Osteocyte (in vitro differentiated cells): ENCODE measurements at places on chromosomes 12 and 14. TPM values are rescaled to one million over a fixed set of nuclear protein-coding genes. Genes with fewer than 3 reads are reported as not detected.
A peak's percentile ranks its signal among the peaks of the same experiment; 100 is the strongest.

- H3K4me1 ChIP-seq, result peaks cover 39% of the 10 kb centered on the region
- H3K27me3 ChIP-seq, result peaks cover 4% of the 10 kb centered on the region
- H3K4me3 ChIP-seq, result no peak overlapping the region
- H3K36me3 ChIP-seq, result no peaks in the 10 kb centered on the region
Measured at GRCh38 chr12:94208622-94208966, 60.2 kb downstream of the PLXNC1 start.

The TESPA1 gene
- total RNA-seq, result not detected in 2 replicates

GRCh38 chr12:92370828-92371227 lies 225.2 kb upstream of the BTG1 start:
- H3K27ac ChIP-seq, result no peak overlapping the region
- no peak overlapping the region for H3K4me3 ChIP-seq
- H3K36me3 ChIP-seq, result no peaks in the 10 kb centered on the region

GRCh38 chr14:51167587-51168214 lies 72.3 kb upstream of the TMX1 start:
- no peak overlapping the region for H3K4me3 ChIP-seq
- no peak for DNase-seq
- H3K27me3 ChIP-seq, result no peaks in the 10 kb centered on the region
- peaks cover 38% of the 10 kb centered on the region for H3K4me1 ChIP-seq

The KRT74 gene
- not detected in 2 replicates for total RNA-seq

GRCh38 chr12:50751948-50752721 lies 11.8 kb upstream of the ATF1 start:
- no peak for DNase-seq
- H3K4me3 ChIP-seq, result no peak overlapping the region
- H3K27me3 ChIP-seq, result no peaks in the 10 kb centered on the region
- H3K27ac ChIP-seq, result no peak overlapping the region
- H3K4me1 ChIP-seq, result no peaks in the 10 kb centered on the region
- H3K36me3 ChIP-seq, result peaks cover 11% of the 10 kb centered on the region

The ADAM20 gene
- 0.86 and 1.2 TPM in 2 replicates for total RNA-seq

- DNase-seq, result no peak
- H3K27ac ChIP-seq, result no peak overlapping the region
- H3K4me1 ChIP-seq, result no peaks in the 10 kb centered on the region
Measured at GRCh38 chr14:29446971-29447370, 480.7 kb downstream of the PRKD1 start.

DNA sequence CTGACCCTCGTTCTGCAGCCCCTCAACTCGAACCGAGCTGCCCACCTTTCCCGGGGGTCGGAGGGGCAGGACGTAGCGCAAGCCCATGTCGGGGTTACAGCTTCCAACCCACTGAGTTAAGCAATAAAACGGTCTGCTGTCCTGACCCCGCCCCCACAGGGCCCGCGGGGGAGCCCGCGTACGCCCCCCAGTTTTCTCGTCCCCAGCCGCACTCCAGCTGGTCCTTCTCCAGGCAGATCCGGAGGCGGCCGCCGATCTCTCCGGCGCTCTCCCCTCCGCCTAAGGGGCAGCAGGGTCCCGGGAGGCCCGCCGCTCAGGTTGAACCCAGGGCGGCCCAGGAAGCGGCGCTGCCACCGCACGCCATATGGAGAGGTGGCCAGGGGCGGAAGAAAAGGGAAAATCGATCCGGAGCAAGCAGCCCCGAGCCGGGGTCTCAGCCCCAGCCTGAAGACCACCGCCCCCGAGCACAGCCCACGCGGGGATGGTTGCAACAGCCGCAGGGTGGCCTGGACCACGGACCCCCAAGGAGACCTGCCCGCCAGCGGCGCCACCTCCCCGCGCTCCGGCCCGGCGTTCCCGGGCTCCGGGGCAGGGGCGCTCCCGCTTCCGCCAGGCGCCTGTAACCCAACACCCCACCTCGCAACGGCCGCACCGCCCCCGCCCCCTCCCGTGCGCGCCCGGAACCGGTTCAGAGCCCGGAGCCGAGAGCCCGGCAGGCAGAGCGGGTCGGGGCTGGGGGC lies 760 bp downstream of the ACTN1 start:
- DNase-seq, result peak; percentile 89
- peak overlapping the region; percentile 80 for H3K27ac ChIP-seq
- peaks cover 16% of the 10 kb centered on the region for H3K36me3 ChIP-seq
- H3K4me1 ChIP-seq, result peaks cover 65% of the 10 kb centered on the region

DNA sequence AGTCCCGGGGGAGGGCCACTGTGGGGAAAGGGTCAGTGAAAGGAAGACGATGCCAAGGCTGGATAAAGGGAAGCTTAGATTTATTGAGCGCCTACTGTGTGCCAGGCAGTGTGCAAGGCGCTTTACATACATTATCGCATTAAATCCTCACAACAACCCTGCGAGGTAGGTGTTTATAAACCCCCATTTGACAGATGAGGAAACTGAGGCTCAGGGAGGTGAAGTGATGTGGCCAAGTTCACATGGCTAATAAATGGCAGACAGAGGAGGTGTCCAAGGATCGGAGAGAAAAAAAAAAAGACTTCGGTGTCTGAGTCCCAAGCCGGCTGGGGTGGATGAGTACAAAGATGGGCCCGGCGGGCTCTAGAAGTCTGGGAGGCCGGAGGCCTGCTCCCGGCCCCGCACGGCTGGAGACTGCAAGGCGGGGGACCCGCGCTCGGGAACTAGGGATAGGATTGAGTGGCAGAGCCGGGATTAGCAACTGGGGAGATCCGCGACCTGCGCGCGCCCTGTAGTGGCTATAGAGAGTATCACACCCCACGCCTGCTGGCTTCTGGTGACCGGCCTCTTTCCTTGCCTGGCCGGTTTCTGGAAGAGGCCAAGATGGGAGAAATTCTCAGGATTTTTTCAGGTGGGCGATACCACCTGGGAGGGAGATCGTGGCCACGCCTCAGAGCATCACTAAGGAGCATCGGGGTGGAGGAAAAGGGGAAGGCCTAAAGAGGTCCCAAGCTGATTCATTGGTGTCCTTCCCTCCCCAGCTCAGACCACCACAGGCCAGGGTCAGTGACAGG lies 3.9 kb downstream of the DDN start:
- H3K4me3 ChIP-seq, result peak overlapping the region; percentile 58
- H3K4me1 ChIP-seq, result peaks cover 26% of the 10 kb centered on the region
- H3K36me3 ChIP-seq, result no peaks in the 10 kb centered on the region
- H3K27me3 ChIP-seq, result peaks cover 21% of the 10 kb centered on the region
- H3K27ac ChIP-seq, result no peak overlapping the region
- DNase-seq, result peak; percentile 94

GRCh38 chr12:113097716-113098440 lies 37.7 kb downstream of the RASAL1 start:
- H3K27ac ChIP-seq, result no peak overlapping the region
- DNase-seq, result no peak
- H3K36me3 ChIP-seq, result no peaks in the 10 kb centered on the region

The SIX6 gene
- total RNA-seq, result not detected in 2 replicates

The PGF gene
- total RNA-seq, result 3.5 and 3.9 TPM in 2 replicates

DNA sequence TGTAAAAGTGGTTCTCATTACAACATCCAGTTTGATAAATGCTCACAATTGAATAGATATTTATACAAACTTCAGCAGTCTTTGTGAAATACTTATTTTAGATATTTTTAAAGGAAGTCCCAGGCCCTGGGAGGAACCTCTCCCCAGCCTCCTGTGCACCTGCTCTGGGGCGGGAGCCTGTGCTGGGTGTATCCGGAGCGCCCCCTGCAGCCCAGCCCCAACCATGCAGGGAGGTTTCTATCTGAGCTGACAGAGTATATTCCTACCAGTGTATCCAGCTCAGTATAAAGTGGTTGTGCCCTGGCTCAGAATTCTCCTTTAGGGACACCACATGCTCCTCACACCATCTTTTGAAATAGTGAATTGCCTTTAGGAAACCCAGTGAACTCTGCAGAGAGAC lies 851.8 kb downstream of the TMEM121 start:
- peak; percentile 67 for DNase-seq
- H3K27ac ChIP-seq, result no peak overlapping the region
- H3K4me1 ChIP-seq, result no peaks in the 10 kb centered on the region
- no peaks in the 10 kb centered on the region for H3K36me3 ChIP-seq
- H3K27me3 ChIP-seq, result no peaks in the 10 kb centered on the region

GRCh38 chr14:96130854-96131253 lies 73.8 kb upstream of the BDKRB2 start:
- H3K36me3 ChIP-seq, result no peaks in the 10 kb centered on the region
- H3K4me3 ChIP-seq, result no peak overlapping the region
- H3K27me3 ChIP-seq, result peaks cover 33% of the 10 kb centered on the region
- peak; percentile 27 for DNase-seq
- no peak overlapping the region for H3K27ac ChIP-seq

DNA sequence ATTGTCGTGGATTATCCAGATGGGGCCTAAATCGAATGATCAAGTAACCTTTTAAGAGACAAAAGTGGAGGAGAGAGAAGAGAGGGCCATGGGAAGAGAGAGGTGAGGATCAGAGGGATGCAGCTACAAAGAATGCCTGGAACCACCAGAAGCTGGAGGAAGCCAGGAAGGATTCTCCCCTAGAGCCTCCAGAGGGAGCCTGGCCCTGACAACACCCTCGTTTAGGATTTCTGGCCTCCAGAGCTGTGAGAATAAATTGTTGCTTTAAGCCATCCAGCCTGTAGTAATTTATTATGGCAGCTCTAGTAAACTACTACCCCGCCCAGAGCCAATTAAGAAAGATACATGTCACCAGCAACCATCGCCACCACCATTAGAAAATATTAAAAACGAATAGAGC lies 46.2 kb upstream of the GSC start:
- peaks cover 8% of the 10 kb centered on the region for H3K27me3 ChIP-seq
- no peak for DNase-seq
- no peaks in the 10 kb centered on the region for H3K36me3 ChIP-seq
- H3K4me3 ChIP-seq, result no peak overlapping the region

The LRRC10 gene
- total RNA-seq, result not detected in 2 replicates

GRCh38 chr14:105861985-105862465 lies 335.6 kb downstream of the TMEM121 start:
- H3K27me3 ChIP-seq, result no peaks in the 10 kb centered on the region
- peak; percentile 63 for DNase-seq
- H3K27ac ChIP-seq, result no peak overlapping the region
- H3K36me3 ChIP-seq, result no peaks in the 10 kb centered on the region
- no peak overlapping the region for H3K4me3 ChIP-seq
- H3K4me1 ChIP-seq, result no peaks in the 10 kb centered on the region

The ESRRB gene
- not detected in 2 replicates for total RNA-seq

DNA sequence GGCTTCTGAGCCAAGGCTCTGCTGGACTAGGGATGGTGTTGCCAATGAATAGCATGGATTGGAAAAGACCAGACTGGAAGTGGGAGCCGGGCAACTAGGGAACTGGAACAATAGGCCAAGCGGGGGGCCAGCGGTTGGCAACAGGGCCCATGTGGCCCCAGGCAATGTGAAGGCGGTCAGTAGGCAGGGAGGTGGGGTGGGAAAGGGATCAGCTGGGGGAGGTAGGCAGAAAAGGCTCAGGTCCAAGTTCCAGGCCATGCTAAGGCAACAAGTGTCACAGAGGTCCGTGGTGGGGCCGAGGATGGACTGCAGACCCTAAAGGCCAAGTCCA lies 14.9 kb upstream of the MLXIP start:
- no peak for DNase-seq
- peaks cover 51% of the 10 kb centered on the region for H3K4me1 ChIP-seq
- no peaks in the 10 kb centered on the region for H3K27me3 ChIP-seq
- peak overlapping the region; percentile 97 for H3K27ac ChIP-seq
- peak overlapping the region; percentile 61 for H3K4me3 ChIP-seq

- no peak overlapping the region for H3K27ac ChIP-seq
- H3K27me3 ChIP-seq, result peaks cover 6% of the 10 kb centered on the region
- no peak for DNase-seq
Measured at GRCh38 chr14:78788467-78789360, 618.5 kb downstream of the NRXN3 start.

The SLC7A8 gene
- total RNA-seq, result 0.52 and 0.75 TPM in 2 replicates

DNA sequence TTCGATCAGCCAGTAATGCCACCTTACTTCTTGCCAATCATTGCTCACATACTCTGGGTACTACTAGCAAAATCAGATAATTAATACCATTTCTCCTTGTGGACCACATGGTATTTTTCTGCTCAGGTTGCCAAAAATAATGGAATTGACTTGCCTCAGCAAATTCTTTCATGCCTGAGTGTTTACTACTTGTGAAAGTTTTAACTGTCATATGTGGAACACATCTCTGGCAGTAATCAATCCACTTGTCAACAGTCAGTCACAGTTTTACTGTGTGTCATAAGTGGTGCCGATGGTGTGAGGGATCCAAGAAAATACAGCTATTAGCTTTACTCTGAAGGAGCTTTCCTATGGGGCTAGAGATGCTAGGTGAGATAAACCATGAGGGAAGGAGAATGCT lies 55.3 kb upstream of the ATF1 start:
- no peak overlapping the region for H3K27ac ChIP-seq
- H3K4me1 ChIP-seq, result no peaks in the 10 kb centered on the region
- no peak overlapping the region for H3K4me3 ChIP-seq
- peaks cover 50% of the 10 kb centered on the region for H3K36me3 ChIP-seq

GRCh38 chr12:32343496-32343895 lies 55.9 kb upstream of the FGD4 start:
- DNase-seq, result no peak
- H3K27ac ChIP-seq, result no peak overlapping the region
- H3K4me1 ChIP-seq, result no peaks in the 10 kb centered on the region
- H3K36me3 ChIP-seq, result peaks cover 9% of the 10 kb centered on the region
- H3K27me3 ChIP-seq, result no peaks in the 10 kb centered on the region

DNA sequence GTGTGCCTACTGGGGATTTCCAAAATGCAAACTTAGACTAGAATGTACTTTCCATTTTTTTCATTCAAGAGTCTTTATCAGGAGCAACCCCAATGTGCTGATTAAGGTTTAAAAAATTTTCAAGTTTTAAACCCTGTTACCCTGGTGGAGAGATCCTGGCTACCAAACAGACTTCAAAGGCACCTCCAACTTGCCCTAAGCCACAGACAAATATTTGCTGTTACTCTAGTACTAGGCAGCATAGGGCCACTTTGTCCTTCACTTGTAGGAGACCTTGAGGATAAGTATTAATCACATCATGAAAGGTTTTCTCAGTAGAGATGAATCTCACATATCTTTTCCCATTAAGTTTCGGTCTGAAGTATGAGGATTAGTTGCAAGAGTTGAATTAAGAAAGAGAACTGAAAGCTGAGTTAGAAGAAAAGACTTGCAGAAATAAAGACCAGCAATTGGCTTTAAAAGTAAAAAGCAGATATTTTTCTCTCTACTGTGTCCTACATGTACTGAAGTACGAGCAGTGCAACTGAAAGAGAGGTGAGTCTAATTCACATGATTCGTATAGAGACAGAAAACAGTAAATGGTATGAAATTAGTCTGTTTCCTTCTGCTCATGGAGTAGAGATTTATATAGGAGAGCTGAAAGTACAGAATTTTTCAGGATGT lies 28.3 kb downstream of the NTN4 start:
- no peaks in the 10 kb centered on the region for H3K27me3 ChIP-seq
- no peak for DNase-seq
- peaks cover 57% of the 10 kb centered on the region for H3K36me3 ChIP-seq
- H3K27ac ChIP-seq, result peak overlapping the region; percentile 73

The PCED1B gene
- total RNA-seq, result 1.6 and 2.5 TPM in 2 replicates

GRCh38 chr12:109725321-109726105 lies 11.9 kb downstream of the FAM222A start:
- H3K4me3 ChIP-seq, result no peak overlapping the region
- no peak overlapping the region for H3K27ac ChIP-seq
- peaks cover 2% of the 10 kb centered on the region for H3K4me1 ChIP-seq

- H3K36me3 ChIP-seq, result no peaks in the 10 kb centered on the region
- H3K27ac ChIP-seq, result no peak overlapping the region
- no peak overlapping the region for H3K4me3 ChIP-seq
- H3K4me1 ChIP-seq, result peaks cover 13% of the 10 kb centered on the region
- no peak for DNase-seq
- H3K27me3 ChIP-seq, result peaks cover 4% of the 10 kb centered on the region
Measured at GRCh38 chr14:95307402-95308041, 12.2 kb downstream of the CLMN start.
